Type B pancreatic cell (in vitro differentiated cells): ENCODE measurements at places on chromosomes 7 and 10.

- no peak overlapping the region for H3K4me3 ChIP-seq
- no peaks in the 10 kb centered on the region for H3K4me1 ChIP-seq
- H3K27me3 ChIP-seq = no peaks in the 10 kb centered on the region
- DNase-seq = no peak
Observed at GRCh38 chr7:38232502-38233366, 40.7 kb downstream of the TARP start.

- peaks cover 5% of the 10 kb centered on the region for H3K36me3 ChIP-seq
- peaks cover 3% of the 10 kb centered on the region for H3K4me1 ChIP-seq
- H3K4me3 ChIP-seq = no peak overlapping the region
Observed at GRCh38 chr10:8576911-8577310, 522.4 kb downstream of the GATA3 start.

DNA sequence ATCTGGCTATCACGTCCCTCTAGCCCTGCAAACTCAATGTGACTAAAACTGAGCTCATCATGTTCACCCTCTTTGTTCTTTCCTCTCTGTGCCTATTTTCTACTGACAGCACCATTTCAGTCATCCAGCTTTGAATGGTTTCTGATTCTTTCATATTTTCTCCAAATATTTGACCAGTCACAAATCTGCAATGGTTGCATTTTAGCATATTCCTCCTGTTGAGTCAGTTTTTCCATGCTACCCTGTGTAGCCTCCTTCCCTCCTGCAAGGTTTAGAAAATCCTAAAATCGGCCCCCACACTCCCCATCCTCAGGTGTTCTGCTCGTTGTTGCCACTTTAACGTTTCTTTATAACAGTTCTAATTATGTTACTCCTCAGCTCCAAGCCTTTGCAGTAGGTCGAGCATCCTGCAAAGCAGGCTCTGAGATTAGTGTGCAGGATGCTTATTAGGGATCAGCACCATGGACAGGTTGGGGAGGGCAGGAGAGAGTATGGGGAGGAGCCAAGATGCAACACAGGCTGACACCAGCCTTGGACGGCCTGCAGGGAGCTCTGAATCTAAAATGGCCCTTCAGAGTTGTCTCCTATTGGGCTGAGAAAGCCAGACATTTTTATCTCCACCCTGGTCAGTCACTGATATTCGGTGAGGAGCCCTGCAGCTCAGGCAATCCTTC lies 531.0 kb upstream of the COBL start:
- no peak overlapping the region for H3K4me3 ChIP-seq
- no peaks in the 10 kb centered on the region for H3K27me3 ChIP-seq
- no peaks in the 10 kb centered on the region for H3K4me1 ChIP-seq
- no peak overlapping the region for H3K27ac ChIP-seq
- DNase-seq = no peak

GRCh38 chr10:72162978-72163377 lies 52.8 kb upstream of the ANAPC16 start:
- DNase-seq = no peak
- peaks cover 13% of the 10 kb centered on the region for H3K4me1 ChIP-seq
- H3K27me3 ChIP-seq = no peaks in the 10 kb centered on the region
- no peak overlapping the region for H3K27ac ChIP-seq
- H3K4me3 ChIP-seq = no peak overlapping the region

DNA sequence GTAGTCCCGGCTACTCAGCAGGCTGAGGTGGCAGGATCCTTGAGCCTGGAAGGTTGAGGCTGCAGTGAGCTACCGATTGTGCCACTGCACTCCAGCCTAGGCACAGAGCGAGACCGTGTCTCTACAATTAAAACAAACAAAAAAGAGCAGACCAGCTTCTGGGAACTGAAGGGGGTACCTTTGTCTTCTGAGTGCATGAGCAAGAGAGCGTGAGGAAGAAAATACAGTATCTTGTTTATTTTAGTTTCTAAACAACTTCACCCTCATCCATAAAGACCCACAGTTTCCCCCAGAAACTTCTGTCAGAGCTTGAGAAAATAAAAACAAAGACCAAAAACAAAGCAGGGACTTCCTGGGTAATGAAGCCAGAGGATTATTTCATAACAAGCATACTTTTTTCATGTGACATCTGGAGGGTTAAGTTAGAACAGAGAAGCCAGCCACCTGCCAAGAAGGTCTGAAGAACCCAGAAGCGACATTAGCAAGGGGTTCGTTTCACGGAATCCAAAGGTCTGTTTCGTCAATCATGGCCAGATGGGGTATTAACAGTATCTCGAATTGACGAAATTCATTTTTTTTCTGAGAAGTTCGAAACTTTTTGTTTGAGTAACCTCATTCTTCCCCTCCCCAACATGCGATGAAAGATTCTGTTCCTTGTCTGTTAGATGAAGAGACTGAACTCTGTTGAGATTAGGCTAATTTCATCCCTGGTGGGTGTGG lies 10.2 kb upstream of the IL2RA start:
- H3K36me3 ChIP-seq = no peaks in the 10 kb centered on the region
- peaks cover 47% of the 10 kb centered on the region for H3K27me3 ChIP-seq
- no peak for DNase-seq
- H3K27ac ChIP-seq = no peak overlapping the region

GRCh38 chr7:99139036-99139435 lies 4.9 kb downstream of the SMURF1 start:
- peak overlapping the region; percentile 90 for H3K27ac ChIP-seq
- peaks cover 6% of the 10 kb centered on the region for H3K36me3 ChIP-seq
- peak overlapping the region; percentile 53 for H3K4me3 ChIP-seq
- H3K4me1 ChIP-seq = peaks cover 54% of the 10 kb centered on the region

DNA sequence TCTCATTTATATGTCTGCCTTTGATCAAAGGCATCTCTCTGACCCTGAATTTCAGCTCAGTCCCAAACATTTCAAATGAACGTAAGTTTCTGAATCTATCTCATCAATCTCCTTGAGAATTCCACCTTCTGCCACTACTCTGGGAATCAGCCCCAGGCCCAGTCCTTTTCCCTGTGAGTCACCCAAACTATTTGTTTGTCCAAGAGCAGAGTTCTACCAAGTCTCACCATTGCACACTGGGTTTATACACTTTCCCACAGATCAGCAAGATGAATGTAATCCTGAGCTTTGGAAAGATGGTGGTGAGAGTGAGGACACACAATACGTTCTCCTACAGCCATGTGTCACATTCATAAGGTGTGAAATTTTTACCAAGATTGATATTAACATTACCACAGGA lies 251.3 kb upstream of the VWC2 start:
- no peaks in the 10 kb centered on the region for H3K36me3 ChIP-seq
- no peaks in the 10 kb centered on the region for H3K4me1 ChIP-seq
- no peak overlapping the region for H3K27ac ChIP-seq

- H3K27ac ChIP-seq = no peak overlapping the region
- peaks cover 3% of the 10 kb centered on the region for H3K27me3 ChIP-seq
- no peak overlapping the region for H3K4me3 ChIP-seq
- DNase-seq = no peak
- H3K4me1 ChIP-seq = peaks cover 4% of the 10 kb centered on the region
Observed at GRCh38 chr7:27434756-27435400, 192.3 kb downstream of the EVX1 start.

DNA sequence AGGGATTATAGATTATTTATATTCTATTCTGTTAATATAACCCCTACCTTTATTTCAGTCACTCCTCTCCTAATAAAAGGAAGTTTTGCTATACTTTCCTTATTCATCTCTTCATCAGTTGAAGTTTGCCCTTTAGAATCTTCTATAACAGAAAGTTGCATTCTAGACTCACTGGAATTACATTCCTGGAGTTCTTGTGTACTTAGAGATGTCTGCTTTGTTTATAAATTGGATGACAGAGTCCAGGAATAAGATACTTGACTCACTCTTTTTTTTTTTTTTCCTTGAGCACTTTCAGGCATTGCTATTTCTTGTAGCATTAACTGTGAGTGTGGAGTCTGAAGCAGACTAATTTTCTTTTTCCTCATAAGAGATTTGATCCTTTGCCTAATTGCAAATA lies 640.8 kb downstream of the XPNPEP1 start:
- H3K27me3 ChIP-seq = no peaks in the 10 kb centered on the region
- H3K36me3 ChIP-seq = no peaks in the 10 kb centered on the region
- H3K4me3 ChIP-seq = no peak overlapping the region
- H3K4me1 ChIP-seq = no peaks in the 10 kb centered on the region
- no peak overlapping the region for H3K27ac ChIP-seq

- no peak overlapping the region for H3K4me3 ChIP-seq
- H3K36me3 ChIP-seq = peaks cover 12% of the 10 kb centered on the region
- no peak overlapping the region for H3K27ac ChIP-seq
Observed at GRCh38 chr10:132752378-132752777, 33.6 kb downstream of the NKX6-2 start.

- no peak overlapping the region for H3K4me3 ChIP-seq
- H3K27me3 ChIP-seq = peaks cover 3% of the 10 kb centered on the region
- H3K27ac ChIP-seq = no peak overlapping the region
- no peak for DNase-seq
Observed at GRCh38 chr7:80794631-80795573, 123.9 kb downstream of the SEMA3C start.

DNA sequence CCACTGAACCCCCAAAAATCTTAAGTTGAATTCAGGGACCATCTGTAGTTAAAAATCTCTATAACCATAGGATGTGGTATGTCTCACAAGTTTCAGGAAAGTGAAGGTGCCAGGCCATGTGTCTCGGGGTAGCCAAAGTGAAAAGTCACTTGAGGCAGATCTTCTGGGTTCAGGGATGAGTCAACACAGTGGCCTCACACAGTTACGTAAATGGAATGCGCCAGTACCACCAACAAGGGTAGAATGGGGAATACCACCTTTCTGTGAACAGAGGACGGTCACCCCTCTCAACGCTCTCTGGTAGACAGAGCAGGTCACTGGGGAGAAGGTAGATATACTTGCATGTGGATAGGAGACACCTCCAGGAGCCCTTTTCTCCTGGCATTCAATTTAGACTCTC lies 71.4 kb downstream of the ELMO1 start:
- H3K27ac ChIP-seq = no peak overlapping the region
- no peaks in the 10 kb centered on the region for H3K36me3 ChIP-seq
- DNase-seq = no peak
- no peaks in the 10 kb centered on the region for H3K4me1 ChIP-seq
- H3K27me3 ChIP-seq = no peaks in the 10 kb centered on the region

GRCh38 chr10:12412666-12413368 lies 63.5 kb downstream of the CAMK1D start:
- DNase-seq = no peak
- H3K4me1 ChIP-seq = peaks cover 4% of the 10 kb centered on the region
- no peak overlapping the region for H3K27ac ChIP-seq
- H3K4me3 ChIP-seq = no peak overlapping the region

- no peak for DNase-seq
- H3K4me3 ChIP-seq = no peak overlapping the region
- H3K36me3 ChIP-seq = no peaks in the 10 kb centered on the region
Observed at GRCh38 chr7:121561717-121562116, 165.6 kb upstream of the FAM3C start.

GRCh38 chr7:70512761-70513160 lies 619.2 kb upstream of the GALNT17 start:
- H3K4me1 ChIP-seq = peaks cover 14% of the 10 kb centered on the region
- H3K4me3 ChIP-seq = no peak overlapping the region
- peaks cover 10% of the 10 kb centered on the region for H3K27me3 ChIP-seq
- H3K27ac ChIP-seq = no peak overlapping the region

DNA sequence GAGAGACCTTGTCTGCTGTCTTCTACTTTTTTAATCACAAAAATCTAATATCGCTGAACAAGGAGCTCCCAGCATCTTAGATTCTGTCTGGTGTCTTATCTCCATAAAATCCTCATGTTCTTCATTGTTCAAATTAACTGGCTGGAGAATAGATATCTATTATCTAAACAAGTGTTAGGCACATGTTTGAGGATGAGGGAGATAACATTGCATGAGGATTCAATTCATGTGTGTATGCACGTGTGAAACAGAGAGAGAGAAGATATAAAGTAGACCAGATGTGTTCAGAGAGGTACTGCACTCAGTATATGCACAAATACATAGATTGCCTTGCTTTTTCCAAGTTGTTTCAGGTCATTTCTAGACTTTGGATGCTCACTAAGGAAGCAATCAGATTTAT lies 5.4 kb downstream of the BMPER start:
- H3K27me3 ChIP-seq = peaks cover 53% of the 10 kb centered on the region
- no peak overlapping the region for H3K27ac ChIP-seq
- H3K36me3 ChIP-seq = peaks cover 7% of the 10 kb centered on the region

- H3K4me3 ChIP-seq = peak overlapping the region; percentile 41
- peaks cover 17% of the 10 kb centered on the region for H3K4me1 ChIP-seq
- peaks cover 3% of the 10 kb centered on the region for H3K36me3 ChIP-seq
Observed at GRCh38 chr10:17257466-17258321, 29.7 kb downstream of the VIM start.

DNA sequence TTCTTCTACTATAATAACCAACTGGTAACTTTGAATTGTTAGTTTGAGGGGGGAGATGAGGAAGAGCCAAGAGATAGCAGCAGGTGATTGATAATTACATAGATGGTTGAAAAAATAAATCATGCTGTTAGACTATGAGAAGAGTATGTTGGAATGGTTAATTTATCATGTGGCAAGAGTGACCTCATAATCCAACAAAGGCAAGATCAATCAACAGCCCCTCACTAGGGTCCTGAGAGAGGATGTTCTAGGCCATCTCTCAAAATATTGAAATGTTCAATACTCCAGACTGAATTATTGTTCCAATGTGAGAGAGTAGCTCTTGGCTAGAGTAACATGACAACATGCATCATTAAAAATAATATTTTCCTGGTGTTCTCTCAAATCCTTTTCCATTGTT lies 67.9 kb downstream of the ADD3 start:
- peak overlapping the region; percentile 69 for H3K27ac ChIP-seq
- no peaks in the 10 kb centered on the region for H3K27me3 ChIP-seq
- H3K4me1 ChIP-seq = peaks cover 56% of the 10 kb centered on the region
- DNase-seq = no peak

GRCh38 chr7:101790566-101791293 lies 26.7 kb upstream of the CUX1 start:
- no peak overlapping the region for H3K27ac ChIP-seq
- H3K4me1 ChIP-seq = no peaks in the 10 kb centered on the region
- DNase-seq = no peak
- H3K4me3 ChIP-seq = no peak overlapping the region

DNA sequence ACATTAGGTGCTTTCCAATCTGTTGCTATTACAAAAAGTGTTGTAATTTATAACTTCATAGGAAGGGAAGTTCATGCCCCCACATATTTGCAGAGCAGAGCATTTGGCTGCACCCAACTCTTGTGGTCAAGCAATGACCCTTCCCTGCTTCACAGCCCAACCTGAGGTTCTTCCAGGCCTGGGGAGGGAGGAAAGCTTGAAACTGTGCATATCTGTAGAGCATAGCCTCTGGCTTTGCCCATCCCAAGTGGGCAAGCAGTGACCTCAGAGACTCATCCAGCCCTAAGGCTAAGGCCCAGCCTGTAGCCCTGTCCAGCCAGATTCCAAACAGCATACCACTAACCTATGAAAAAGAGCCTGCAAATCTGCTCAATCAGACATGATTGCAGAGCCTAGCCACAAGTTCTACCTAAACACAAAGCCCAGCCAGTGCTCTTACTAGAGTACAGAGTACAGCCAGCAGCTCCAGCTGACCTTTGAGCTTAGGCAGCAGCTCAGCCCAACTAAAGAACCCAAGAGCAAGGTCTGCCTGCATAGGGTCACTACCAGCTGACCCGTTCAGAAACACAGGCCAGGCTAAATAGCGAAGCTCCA lies 14.4 kb upstream of the GSTK1 start:
- H3K36me3 ChIP-seq = no peaks in the 10 kb centered on the region
- H3K4me1 ChIP-seq = peaks cover 2% of the 10 kb centered on the region
- peak overlapping the region; percentile 59 for H3K27ac ChIP-seq
- H3K4me3 ChIP-seq = no peak overlapping the region
- DNase-seq = no peak
